Lower leg skin (tissue), 4 donors: ENCODE measurements at places on chromosomes 12 and 14. TPM values are rescaled to one million over a fixed set of nuclear protein-coding genes. Genes with fewer than 3 reads are reported as not detected.

TCL1B gene
- not detected for total RNA-seq

DNA sequence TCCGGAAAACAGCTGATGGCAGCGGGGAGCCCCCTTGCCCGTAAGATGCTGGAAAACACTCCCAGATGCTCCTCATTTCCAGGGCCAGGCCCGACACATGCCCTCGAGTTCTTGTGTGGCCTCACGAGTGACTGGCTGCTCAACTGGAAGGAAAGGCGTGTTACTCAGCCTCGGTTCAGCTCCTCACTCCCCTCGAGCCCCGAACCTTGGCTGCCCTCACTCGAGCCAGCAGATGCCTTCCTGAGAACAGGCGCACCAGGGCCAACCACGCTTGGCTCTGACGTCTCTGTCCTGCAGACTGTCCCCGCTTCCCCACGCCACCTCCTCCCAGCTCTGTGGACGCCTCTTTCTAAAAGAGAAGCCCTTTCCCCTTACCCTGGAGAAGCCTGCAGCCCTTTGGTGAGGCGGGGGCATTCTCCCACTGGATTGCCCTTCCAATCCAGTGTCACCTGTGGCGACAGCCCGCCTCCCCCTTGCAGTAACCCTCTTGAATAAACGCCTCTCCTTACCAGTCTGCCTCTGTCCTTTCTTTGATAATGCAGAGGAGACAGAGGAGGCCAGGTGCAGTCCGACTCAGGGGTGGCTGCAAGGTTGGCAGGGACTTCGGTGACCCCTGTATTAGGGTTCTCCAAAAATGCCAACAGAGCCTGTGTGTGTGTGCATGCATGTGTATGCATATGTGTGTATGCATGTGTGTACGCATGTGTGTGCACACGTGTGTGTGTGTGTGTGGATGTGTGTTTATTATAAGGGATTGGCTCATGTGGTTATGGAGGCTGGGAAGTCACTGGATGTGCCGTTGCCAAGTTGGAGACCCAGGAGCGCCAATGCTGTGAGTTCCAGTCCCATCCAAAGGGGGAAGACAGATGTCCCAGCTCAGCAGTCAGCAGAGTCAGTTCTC lies 166.3 kb downstream of the KIF26A start:
- DNase-seq, result no peak

GRCh38 chr12:57212701-57213057 lies 3.9 kb upstream of the NXPH4 start:
- no peak for DNase-seq

- DNase-seq, result no peak
These were observed 277.9 kb upstream of the E2F7 start for GRCh38 chr12:77343291-77343690.

- no peak for DNase-seq
These were observed 63.4 kb downstream of the PPP1R36 start for GRCh38 chr14:64612971-64613666.

GRCh38 chr12:108455706-108456105 lies 59.4 kb upstream of the FICD start:
- no peak for DNase-seq

GRCh38 chr14:92967346-92967926 lies 44.5 kb downstream of the CHGA start:
- no peak for DNase-seq

DNA sequence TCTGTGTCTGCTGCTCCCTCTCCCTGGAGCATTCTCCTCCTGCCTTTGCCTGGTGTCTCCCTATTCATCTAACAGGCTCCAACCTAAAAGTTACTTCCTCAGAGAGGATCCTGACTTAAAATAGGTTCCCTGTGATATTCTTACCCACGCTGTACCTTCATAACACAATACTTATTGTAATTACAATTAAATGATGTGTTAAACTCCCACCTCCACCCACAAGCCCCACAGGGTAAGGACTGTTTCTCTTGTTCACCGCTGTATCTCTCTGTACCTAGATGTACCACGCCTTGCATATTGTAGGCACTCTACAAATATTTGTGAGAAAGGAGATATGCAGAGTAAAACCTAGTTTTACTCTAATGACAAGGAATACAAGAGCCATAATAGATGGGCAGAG lies 5.0 kb downstream of the HEBP1 start:
- DNase-seq, result no peak
